ENCODE measurements at places on chromosomes 6 and 20.

- DNase-seq = no peak
These were observed 49.3 kb downstream of the GFRA4 start for GRCh38 chr20:3613821-3614440.

GRCh38 chr6:7025861-7026260, 81.9 kb upstream of the RREB1 start:
- no peak for DNase-seq

- DNase-seq = no peak
These were observed 44.1 kb upstream of the EDN1 start for GRCh38 chr6:12245763-12246718.

DNA sequence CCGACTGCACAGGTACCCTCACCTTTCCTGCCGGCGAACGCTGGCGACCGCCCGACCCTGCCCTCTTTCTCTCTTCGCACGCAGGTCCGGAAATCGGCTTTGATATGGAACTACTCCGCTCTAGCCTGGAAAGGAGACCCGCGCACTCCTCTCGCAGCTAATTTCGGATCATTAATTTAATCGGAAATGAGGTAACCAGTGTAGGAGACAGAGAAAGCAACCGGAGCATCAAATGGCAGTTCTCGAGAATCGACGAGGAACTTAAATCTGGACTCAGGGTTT, 949 bp upstream of the ATXN1 start:
- DNase-seq = no peak

GRCh38 chr6:28757429-28758045, 166.2 kb downstream of the TRIM27 start:
- no peak for DNase-seq

DNA sequence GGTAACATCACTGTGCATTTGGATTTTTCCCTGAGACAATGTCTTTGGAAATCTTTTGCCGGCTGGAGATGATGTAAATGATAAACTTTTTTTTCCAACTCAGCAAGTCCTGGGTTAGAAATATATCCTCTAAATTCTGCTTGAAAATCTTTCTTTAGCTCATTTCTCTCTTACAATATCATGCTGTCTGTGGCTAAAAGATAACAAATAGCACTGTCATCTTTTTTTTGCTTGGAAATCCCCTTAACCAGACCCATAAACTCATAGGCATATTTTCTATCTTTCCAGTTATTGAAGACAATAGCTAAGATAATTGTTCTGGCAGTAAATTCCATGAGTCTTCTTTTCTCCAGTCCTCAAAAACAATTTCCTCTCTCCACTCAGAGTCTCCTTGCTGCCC, 481.5 kb downstream of the NKAIN2 start:
- no peak for DNase-seq

- DNase-seq = no peak
These were observed 189.0 kb upstream of the SOX4 start for GRCh38 chr6:21404577-21404976.

DNA sequence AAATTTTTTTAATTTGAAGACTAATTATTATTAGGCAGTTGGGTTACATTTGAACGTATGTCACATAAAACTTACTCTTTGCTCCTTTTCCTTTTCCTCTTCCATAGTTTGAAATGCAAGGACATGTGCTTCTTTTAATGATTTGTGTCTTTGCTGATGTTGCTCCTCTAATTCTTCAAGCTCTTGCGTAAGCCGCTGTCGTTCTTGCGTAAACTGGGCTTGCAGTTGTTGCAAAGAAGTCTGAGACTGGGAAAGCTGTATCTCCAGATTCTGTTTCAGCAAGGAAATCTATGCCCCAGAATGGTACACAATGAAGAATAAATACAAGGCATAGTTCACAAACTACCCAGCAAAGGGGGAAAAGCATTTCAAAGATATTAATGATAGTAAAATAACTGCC, 45.1 kb upstream of the MCM9 start:
- no peak for DNase-seq

Data from stimulated activated naive CD8-positive, alpha-beta T cell treated with anti-CD3 and anti-CD28 coated beads, Interleukin-15, amount 100 ng/mL, for 72 hours (primary cell).